ENCODE measurements at places on chromosomes 4 and X.

GRCh38 chrX:14963447-14964236 is 90.4 kb downstream of the MOSPD2 start:
- no peak for ATAC-seq
- no peaks in the 10 kb centered on the region for H3K4me1 ChIP-seq
- H3K27ac ChIP-seq = no peak overlapping the region
- H3K4me3 ChIP-seq = no peak overlapping the region

GRCh38 chr4:18138076-18138665 is 116.6 kb upstream of the LCORL start:
- no peak for ATAC-seq
- H3K27ac ChIP-seq = no peak overlapping the region
- peaks cover 6% of the 10 kb centered on the region for H3K27me3 ChIP-seq
- H3K36me3 ChIP-seq = no peaks in the 10 kb centered on the region
- no peak overlapping the region for H3K4me3 ChIP-seq

DNA sequence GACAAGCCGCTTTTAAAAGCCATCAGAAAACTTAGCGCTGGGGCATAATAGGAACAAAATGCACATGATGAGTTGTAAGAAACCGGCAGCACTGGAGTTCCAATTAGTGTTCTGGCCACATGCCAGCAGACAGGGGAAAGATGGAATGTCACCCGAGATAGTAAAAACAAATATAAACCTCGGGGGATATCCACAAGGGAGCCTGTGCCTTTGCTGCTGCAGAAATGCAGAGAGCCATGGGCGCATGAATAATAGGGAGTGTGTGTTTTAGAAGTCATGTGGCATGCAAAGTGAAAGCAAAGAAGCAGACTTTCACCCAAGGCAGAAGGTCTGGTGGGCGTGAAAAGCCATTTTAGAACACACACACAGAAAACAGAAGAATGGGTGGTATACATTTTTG is 19.1 kb downstream of the GPRASP3 start:
- H3K27ac ChIP-seq = no peak overlapping the region
- no peaks in the 10 kb centered on the region for H3K4me1 ChIP-seq
- no peaks in the 10 kb centered on the region for H3K36me3 ChIP-seq
- H3K4me3 ChIP-seq = no peak overlapping the region
- H3K27me3 ChIP-seq = no peaks in the 10 kb centered on the region

DNA sequence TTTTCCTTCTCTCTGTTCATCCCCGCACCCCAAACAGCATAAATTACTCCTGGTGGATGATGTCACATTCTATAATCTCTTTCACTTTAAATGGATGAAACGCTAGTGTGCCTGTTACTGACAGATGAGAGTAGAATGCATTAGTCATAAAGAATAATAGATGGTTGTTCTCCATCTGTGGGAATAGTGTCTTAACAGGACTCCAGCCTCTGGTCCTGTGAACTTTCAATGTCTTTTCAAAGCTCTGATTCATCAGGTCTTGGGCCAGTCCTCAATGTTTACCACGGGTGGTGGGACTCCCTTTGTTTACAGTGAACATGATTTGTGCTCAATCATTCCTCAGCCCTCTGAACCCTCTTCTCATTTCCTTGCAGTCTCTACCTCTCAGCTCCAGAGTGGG is 182.6 kb downstream of the GABRB1 start:
- no peaks in the 10 kb centered on the region for H3K36me3 ChIP-seq
- H3K4me1 ChIP-seq = no peaks in the 10 kb centered on the region
- ATAC-seq = no peak

DNA sequence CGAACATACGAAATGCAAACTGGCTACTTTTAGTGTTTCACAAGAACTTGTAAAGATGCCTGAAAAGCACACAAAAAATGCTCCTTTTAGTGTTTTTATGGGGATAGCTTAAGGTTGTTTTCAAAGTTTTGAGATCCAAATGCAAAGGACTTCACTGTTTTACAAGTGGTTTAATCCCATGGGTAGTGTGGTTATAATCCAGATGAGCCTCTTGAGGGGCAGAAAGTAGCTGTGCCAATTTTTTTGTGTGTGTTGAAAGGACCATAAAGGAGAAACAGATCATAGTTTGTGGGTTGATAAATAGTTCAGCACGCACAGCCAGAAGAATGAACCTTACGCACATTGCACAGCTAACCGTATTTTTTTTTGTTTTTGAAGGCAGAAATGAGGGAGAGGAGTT is 126.9 kb upstream of the GIMD1 start:
- ATAC-seq = no peak
- H3K4me3 ChIP-seq = no peak overlapping the region

GRCh38 chr4:112818594-112818965 is 181.6 kb downstream of the LARP7 start:
- H3K27me3 ChIP-seq = peaks cover 32% of the 10 kb centered on the region
- ATAC-seq = no peak
- H3K4me1 ChIP-seq = peaks cover 6% of the 10 kb centered on the region
- H3K27ac ChIP-seq = peak overlapping the region; percentile 40

GRCh38 chr4:33437406-33437805 is 2717.2 kb downstream of the PCDH7 start:
- no peak for ATAC-seq
- H3K36me3 ChIP-seq = no peaks in the 10 kb centered on the region
- no peaks in the 10 kb centered on the region for H3K27me3 ChIP-seq
- H3K27ac ChIP-seq = no peak overlapping the region
- no peaks in the 10 kb centered on the region for H3K4me1 ChIP-seq
- H3K4me3 ChIP-seq = no peak overlapping the region

GRCh38 chr4:177582992-177583391 is 140.8 kb upstream of the AGA start:
- ATAC-seq = peak; percentile 12
- H3K4me3 ChIP-seq = no peak overlapping the region
- H3K27me3 ChIP-seq = no peaks in the 10 kb centered on the region
- no peaks in the 10 kb centered on the region for H3K4me1 ChIP-seq

DNA sequence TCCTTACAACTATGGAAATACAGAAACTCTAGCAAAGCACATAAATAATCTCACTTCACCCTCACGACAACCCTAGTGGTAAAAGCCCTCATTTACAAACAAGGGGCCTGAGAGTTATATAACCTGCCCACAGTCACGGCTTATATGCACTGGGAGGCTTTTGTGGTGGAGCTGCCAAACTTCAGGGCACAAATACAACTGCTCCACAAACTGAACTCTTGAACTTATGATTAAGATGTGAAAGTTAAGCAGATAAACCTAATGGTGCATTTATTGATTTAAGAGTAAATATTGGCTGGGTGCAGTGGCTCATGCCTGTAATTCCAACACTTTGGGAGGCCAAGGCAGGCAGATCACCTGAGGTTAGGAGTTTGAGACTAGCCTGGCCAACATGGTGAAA is 19.0 kb downstream of the SLC2A9 start:
- no peaks in the 10 kb centered on the region for H3K4me1 ChIP-seq
- no peak for ATAC-seq
- H3K36me3 ChIP-seq = no peaks in the 10 kb centered on the region
- H3K27me3 ChIP-seq = no peaks in the 10 kb centered on the region
- H3K27ac ChIP-seq = no peak overlapping the region
- H3K4me3 ChIP-seq = no peak overlapping the region

DNA sequence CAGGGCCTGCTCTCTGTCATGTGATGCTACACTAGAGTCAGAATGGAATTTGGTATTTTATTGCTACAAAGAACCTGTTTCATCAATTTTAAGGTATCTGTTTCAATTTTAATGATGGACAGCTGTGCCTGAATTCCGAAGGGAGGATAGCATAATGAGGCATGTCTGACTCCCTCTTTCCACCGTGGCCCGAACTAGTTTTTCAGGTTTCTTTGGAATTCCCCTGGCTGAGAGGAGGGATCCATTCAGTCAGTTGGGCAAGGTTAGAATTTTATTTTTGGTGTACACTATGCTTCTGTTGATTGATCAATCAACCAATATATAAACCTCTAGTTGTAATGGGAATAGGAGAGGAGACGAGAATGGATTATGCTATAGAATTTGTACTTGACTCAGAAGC is 761.8 kb downstream of the FAM133A start:
- no peaks in the 10 kb centered on the region for H3K4me1 ChIP-seq
- no peak overlapping the region for H3K27ac ChIP-seq
- no peak overlapping the region for H3K4me3 ChIP-seq
- no peaks in the 10 kb centered on the region for H3K36me3 ChIP-seq
- no peaks in the 10 kb centered on the region for H3K27me3 ChIP-seq
- ATAC-seq = no peak

- H3K27me3 ChIP-seq = peaks cover 5% of the 10 kb centered on the region
- H3K27ac ChIP-seq = no peak overlapping the region
- ATAC-seq = no peak
- H3K4me3 ChIP-seq = no peak overlapping the region
- H3K36me3 ChIP-seq = no peaks in the 10 kb centered on the region
These were observed 134.6 kb downstream of the CPZ start for GRCh38 chr4:8727131-8727530.

- no peak overlapping the region for H3K27ac ChIP-seq
- no peaks in the 10 kb centered on the region for H3K4me1 ChIP-seq
- no peak overlapping the region for H3K4me3 ChIP-seq
- peaks cover 4% of the 10 kb centered on the region for H3K27me3 ChIP-seq
These were observed 9.5 kb upstream of the CENPE start for GRCh38 chr4:103207673-103208072.
